ENCODE measurements at places on chromosomes 4 and X.

DNA sequence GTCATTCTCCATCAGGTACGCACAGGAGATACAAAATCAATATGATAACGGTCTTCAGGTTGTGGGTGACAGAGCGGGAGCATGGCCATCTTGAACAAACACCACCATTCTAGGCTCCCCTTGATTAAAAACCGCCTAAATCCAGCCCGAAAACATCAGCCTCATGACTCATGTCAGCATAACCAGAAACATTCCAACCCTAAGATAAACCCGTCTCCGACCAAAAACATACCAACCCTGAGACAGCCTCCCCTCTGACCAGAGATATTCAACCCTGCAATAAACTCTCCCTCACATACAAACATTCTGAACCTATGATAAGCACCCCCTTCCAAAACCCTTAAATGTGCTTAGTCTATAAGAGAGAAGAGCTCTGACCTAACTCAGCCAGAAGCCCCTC is 157.9 kb downstream of the DHRSX start:
- DNase-seq, result no peak

DNA sequence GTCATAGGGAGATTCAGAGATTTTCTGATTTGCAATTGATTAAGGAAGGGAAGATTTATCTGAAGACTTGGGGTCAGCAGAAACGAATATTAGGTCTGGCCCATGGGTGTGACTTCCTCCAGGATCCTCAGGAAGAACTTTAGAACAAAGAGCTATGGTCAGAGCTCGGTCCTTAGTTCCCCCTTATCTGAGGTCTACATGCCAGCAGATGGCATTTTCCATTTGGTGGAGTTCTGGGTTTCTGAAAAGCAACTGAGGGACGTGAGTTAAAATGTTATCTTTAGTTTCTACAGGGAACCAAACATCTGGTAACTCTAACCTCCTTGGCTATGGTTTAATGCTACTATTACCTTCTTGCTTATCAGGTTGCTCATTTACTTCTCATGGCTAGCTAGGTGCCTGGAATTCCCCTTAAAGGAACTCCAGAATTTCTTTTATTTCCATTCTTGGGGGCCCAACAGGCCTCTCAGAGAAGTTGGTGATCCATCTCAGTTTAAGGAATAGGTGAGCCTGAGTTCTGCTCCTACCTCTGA is 40.7 kb downstream of the KLF3 start:
- DNase-seq, result no peak

GRCh38 chr4:17492058-17492741 is 19.7 kb downstream of the QDPR start:
- DNase-seq, result no peak

DNA sequence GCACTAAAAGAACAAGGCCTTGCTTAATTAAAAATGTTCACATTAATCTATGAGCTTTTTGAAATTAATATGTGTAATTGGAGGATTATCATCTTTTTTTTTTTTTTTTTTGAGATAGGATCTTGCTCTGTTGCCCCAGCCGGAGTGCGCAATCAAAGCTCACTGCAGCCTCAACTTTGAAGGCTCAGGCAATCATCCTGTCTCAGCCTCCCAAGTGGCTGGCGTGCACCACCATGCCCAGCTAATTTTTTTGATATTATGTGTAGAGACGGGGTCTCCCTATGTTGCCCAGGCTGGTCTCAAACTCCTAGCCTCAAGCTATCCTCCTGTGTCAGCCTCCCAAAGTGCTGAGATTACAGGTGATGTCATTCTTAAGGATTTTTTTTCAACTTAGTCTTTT is 20.0 kb downstream of the PRPS1 start:
- no peak for DNase-seq

- no peak for DNase-seq
These were observed 27.0 kb downstream of the DHX15 start for GRCh38 chr4:24557026-24558025.

GRCh38 chr4:68869274-68869773 is 53.5 kb downstream of the UGT2B10 start:
- DNase-seq, result no peak

- no peak for DNase-seq
These were observed 22.0 kb upstream of the STK26 start for GRCh38 chrX:132001127-132001526.

DNA sequence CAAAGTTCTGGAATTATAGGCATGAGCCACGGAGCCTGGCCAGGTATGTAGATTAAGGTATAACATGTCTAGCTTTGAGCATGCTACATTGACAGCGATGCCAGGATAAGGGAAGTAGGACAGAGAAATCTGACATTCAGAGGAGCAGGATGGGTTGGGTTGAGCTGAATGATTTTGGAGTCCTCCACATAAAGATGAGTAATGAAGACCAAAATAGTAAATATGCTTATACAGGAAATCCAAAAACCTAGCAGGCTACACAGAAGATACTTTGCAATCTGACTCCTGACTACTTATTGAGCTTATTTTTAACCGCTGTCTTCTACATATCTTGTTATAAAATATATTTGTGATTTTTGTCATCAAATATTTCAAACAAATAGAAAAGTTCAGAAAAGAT is 69.7 kb downstream of the PDGFC start:
- DNase-seq, result no peak

- DNase-seq, result no peak
These were observed 106.4 kb upstream of the SCOC start for GRCh38 chr4:140266958-140267568.

DNA sequence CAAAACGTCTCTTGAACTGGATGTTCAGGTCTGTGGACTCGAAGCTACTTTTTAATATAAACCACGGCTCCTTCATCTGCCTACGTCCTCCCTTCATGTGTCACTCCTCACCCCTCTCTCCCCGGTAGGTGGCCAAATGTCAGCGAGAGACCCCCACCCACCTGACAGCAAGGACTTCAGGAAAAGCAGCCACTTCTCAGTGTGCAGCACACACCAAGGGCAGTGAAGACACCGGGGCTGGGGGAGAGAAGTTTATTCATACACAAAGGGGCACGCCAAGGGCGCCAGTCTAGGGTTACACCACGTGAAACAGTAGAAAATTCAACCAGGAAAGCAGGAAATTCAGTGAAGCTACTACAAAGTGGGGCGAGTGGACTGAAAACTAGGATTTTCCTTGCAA is 181.2 kb downstream of the AFAP1 start:
- no peak for DNase-seq

GRCh38 chr4:77052352-77052751 is 23.4 kb downstream of the CCNI start:
- DNase-seq, result peak; percentile 25

- no peak for DNase-seq
These were observed 890 bp downstream of the RASSF6 start for GRCh38 chr4:73619346-73619745.

DNA sequence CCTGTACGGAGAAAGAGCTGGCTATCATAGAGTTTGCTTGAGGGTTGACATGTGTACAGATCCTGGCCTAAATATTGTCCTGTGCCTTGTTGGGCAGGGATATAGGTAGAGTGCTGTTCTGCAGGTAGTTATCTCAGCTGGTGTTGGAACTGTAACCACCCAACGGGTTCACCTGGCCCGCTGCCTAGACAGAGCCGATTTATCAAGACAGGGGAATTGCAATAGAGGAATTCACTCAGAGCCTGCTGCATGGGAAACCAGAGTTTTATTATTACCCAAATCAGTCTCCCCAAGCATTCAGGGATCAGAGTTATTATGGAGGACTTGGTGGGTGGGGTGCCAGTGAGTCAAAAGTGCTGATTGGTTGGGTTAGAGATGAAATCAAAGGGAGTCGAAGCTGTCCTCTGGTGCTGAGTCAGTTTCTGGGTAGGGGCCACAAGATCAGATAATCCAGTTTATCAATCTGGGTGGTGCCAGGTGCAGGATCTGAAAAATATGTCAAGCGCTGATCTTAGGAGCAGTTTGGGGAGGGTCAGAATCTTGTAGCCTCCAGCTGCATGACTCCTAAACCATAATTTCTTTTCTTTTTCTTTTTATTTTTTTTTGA is 42.5 kb upstream of the XIAP start:
- no peak for DNase-seq

GRCh38 chrX:13747836-13748235 is 13.3 kb downstream of the OFD1 start:
- DNase-seq, result peak; percentile 18

GRCh38 chr4:76457885-76458284 is 22.9 kb downstream of the SHROOM3 start:
- DNase-seq, result no peak

GRCh38 chr4:92066485-92066884 is 237.3 kb upstream of the GRID2 start:
- no peak for DNase-seq

- no peak for DNase-seq
These were observed 6.6 kb downstream of the MID1IP1 start for GRCh38 chrX:38807873-38808272.

- DNase-seq, result peak; percentile 64
These were observed 158.2 kb upstream of the MAP3K15 start for GRCh38 chrX:19673375-19674040.

DNA sequence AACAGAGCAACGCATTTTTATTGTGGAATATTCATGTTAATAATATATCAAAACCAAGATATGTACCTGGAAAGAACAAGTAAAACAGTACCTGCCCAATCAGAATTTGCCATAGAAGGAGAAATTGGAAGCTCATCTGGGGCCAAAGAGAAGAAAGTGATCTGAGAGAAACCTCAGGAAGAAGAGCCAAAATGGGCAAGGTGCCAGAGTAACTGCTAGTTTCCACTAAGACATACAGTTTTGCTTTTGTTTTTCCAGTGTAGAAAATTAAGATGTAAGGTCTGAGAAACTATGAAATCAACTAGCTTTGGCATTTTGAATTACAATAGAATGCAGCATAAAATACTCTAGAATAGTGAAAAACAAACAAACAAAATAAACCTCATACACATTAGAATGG is 2201.2 kb downstream of the ARAP2 start:
- no peak for DNase-seq

DNA sequence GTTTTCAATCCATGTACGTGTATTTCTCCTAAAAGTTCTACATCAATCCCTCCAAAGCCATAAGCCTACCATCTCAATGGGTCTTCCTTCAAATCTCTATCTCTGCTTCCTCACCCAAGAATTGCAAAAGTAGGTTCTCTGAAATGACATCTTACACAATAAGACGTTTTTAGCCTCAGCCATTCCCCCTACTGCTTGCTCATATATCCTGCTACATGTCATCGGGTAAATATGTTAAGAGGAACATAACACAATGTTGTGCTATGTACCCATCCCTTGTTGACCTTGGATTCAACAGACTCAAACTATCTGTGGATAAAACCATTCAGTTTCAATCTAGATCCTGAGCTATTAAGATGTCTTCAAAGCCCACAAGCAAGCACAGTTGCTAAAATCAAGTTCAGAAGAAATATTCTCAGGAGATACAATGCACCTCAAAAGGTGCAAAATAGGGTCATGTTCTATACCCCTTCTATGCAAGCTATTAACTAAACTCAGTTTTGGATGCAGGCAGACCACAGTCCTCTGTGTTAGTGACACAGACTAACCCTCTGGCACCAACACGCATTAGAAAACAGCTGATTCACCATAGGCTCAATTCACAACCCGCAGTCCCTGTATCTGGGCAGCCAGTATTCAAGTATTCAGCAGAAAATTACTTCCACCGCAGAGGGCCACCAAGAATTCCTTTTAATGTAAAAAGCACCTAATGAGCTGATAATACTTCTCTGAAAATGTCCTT is 56.8 kb downstream of the CD99L2 start:
- DNase-seq, result no peak

DNA sequence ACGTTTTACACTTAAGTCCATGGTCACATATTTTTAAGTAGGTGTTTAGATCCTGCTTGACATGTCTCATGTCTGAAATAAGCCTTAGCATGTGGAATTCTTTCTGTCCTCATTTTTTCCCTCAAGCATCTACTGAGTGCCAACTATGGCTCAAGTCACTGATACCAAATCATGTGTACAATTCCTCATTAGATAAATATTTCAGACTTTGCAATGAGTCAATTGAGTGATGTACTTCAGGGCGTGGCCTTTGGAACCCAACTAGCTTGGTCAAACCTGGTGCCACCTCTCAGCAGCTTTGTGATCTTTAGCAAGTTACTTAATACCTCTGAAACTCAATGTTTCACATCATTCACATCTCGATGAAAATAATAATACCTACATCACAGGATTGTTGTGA is 12.6 kb upstream of the JADE1 start:
- DNase-seq, result no peak

GRCh38 chr4:145041378-145041777 is 56.6 kb downstream of the ANAPC10 start:
- DNase-seq, result no peak

GRCh38 chr4:132238697-132239096 is 910.4 kb upstream of the PCDH10 start:
- no peak for DNase-seq

DNA sequence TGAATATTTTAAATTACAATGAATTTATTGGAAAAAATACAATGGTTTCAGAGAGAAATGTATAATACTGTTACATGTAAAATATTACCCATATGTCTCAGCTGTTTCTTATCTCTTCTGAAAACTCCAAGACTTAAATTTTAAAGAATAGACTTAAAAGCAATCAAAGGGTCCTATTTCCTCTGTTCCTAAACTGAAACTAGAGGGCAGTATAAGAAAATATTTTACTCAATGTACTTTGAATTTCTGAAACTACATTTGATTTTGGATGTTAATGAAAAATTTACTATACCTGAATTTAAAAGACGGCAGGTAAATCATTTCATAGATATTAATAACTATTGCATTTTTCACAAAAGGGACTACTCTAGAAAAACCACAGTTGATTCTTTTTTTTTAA is 200.2 kb downstream of the LRBA start:
- no peak for DNase-seq

DNA sequence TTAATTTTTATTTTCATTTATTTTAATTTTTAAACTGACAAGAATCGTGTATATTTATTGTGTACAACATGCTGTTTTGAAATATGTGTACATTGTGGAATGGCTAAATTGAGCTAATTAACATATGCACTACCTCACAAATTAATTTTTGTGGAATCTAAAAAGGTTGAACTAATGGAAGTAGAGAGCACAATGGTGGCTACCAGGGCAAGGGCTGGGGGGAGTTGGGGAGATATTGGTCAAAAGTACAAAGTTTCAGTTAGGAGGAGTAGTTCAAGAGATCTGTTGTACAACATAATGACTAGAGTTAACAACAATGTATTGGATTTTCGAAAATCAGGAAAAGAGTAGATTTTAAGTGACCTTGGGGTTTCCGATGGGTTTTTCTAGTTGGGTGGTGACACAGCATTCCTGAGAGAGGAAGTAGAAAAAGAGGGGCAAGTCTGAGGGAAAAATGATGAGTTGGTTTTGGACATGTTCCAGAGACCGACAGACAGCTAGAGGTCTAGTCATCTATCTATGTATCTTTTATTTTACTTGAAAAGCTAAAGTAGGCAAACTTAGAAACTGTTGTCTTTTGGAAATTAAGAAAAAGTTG is 23.2 kb downstream of the APOO start:
- DNase-seq, result no peak

- DNase-seq, result peak; percentile 55
These were observed at the start of gene ZNF827 for GRCh38 chr4:145938618-145939440. Gene ZNF827 (minus strand): TSS chr4:145938823. CDS start chr4:145938407, 416 bp downstream.

DNA sequence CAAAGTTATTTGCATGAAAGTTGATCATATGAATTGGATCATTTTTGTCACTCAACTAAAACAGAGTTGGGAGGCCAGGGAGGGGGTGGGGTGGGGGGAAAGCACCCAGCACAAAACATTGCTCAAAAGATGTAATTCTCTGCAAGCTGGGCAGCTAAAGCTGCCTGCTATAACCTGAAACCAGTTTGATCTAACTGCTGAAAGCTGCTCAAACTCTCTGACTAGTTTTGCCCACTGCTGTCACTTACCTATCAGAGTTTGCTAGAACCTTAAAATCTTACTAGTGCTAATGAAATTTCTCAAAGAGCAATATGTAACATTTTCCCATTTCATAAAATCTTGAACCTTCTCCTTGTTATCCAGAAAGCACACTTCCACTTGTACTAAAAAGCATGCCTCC is 10.4 kb downstream of the CXCL8 start:
- DNase-seq, result no peak

All from heart right ventricle (tissue), 16 donors.